Neural crest cell (in vitro differentiated cells): ENCODE measurements at places on chromosomes 16 and 17. TPM values are rescaled to one million over a fixed set of nuclear protein-coding genes. Genes with fewer than 3 reads are reported as not detected.

ITGB3 gene
- 0.09 and 0.11 TPM in 2 replicates for total RNA-seq

BLMH gene
- 85.9 and 87.1 TPM in 2 replicates for total RNA-seq

ZG16 gene
- total RNA-seq: not detected in 2 replicates

CXCL16 gene
- not detected in 2 replicates for total RNA-seq

YBX2 gene
- 0.54 and 0.96 TPM in 2 replicates for total RNA-seq

STAT5B gene
- total RNA-seq: 48.3 and 49.2 TPM in 2 replicates

TMEM114 gene
- not detected in 2 replicates for total RNA-seq

SLC13A5 gene
- 0.43 and 0.54 TPM in 2 replicates for total RNA-seq

POLR2C gene
- 74.0 and 77.5 TPM in 2 replicates for total RNA-seq

PRAC2 gene
- total RNA-seq: not detected in 2 replicates

ST6GALNAC1 gene
- not detected in 2 replicates for total RNA-seq

PROCA1 gene
- 11.7 and 12.5 TPM in 2 replicates for total RNA-seq

CD300E gene
- not detected in 2 replicates for total RNA-seq

PIK3R6 gene
- total RNA-seq: not detected in 2 replicates
